ENCODE measurements at places on chromosomes 7 and 10.

- peak; percentile 74 for DNase-seq
Measured at GRCh38 chr7:79091661-79092060, 361.8 kb downstream of the MAGI2 start.

- DNase-seq, result no peak
Measured at GRCh38 chr10:119778776-119779445, 53.1 kb downstream of the INPP5F start.

GRCh38 chr7:31893365-31893764 lies 176.8 kb downstream of the PDE1C start:
- DNase-seq, result no peak

GRCh38 chr7:45691155-45691656 lies 117.0 kb downstream of the ADCY1 start:
- no peak for DNase-seq

- no peak for DNase-seq
Measured at GRCh38 chr10:74988054-74988775, 123.2 kb upstream of the SAMD8 start.

DNA sequence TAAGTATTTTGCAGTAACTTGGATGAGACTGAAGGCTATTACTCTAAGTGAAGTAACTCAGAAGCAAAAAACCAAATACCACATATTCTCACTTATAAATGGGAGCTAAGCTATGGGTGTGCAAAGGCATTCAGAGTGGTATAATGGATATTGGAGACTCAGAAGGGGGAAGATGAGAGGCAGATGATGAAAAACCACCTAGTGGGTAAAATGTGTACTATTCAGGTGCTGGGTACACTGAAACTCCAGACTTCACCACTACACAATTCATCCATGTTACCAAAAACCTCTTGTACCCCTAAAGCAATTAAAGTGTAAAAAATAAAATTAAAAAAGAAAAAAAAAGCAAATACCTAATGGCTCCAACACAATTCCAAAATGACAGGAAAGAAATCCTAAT lies 351.7 kb downstream of the NXPH1 start:
- no peak for DNase-seq

DNA sequence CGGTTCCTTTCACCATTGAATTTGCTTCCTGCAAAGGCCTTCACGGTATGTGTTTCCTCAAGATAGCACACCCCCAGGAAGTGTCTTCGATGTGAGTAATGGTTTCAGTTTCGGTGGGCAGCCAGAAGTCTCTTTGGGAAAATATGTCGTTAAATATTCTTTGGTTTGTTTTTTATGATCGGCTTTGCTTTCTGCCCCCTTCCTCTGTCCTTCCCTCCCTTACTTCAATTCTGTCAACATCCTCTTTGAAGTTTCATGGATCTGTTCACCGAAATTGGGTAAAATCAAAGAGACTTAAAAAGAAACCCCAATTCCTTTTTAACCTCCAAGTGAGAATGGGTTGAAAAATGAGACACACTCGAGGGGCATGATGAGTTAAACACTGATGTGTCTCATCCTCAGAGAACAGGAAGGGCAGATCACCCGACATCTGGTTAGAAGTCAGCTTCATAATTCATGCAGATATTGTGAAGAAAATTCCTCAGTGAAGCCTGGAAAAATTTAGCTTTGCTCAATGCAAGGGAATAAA lies 170.8 kb upstream of the HABP2 start:
- DNase-seq, result no peak

DNA sequence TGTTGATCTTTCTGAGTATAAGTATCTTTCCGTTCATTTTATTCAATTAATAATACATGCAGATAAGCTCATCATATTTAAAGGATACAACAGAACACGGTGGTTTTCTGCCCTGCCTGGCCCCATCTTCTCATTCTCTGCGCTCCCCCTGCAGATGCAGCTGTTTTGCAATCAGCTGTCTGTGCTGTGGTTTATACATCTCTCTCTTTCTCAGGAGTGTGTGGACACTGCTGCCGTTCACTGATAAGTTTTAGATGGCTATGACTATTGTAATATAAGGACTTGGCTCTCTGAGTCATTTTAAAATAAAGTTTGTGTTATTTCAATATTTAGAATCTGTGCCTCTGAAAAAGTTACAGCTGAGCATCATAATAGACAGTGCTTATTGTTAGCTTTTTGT lies 54.5 kb downstream of the CUL1 start:
- no peak for DNase-seq

DNA sequence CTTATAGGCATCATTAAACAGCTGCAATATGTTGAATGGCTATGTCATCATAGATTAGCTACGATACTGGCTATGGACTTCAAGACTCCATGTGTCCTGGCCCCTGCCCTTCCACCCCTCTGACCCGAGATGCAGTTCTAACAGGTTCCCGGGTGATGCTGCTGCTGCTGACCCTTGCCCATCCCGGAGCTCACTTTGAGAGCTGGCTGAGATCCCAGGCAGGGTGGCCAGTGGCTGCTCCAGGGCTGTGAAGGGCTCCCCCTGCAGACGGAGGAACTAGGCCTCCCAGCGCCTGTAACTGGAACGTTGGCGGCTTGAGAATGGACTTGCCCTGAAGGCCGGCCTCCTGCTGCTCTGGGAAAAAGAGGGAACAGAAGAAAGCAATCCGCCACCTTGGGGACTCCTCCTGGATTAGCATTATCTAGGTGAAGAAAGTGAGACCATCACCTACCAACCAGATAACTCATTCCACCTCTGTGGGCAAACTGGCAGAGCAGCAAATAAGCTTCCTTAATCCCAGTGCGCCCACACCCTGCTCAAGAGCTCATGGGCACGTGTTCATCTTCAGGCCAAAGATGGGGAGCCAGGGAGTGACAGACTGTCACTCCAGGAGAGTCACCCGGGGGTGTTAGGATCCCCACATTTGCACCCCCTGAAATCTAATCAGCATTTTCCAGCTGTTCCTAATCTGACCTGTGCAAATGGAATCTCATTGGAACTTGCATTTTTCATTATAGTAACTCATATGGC lies 56.8 kb downstream of the PARP12 start:
- DNase-seq, result peak; percentile 10
